ENCODE measurements at places on chromosomes 1 and 21.

GRCh38 chr1:163935738-163936374 lies 614.1 kb downstream of the NUF2 start:
- DNase-seq: no peak

GRCh38 chr1:22868331-22868730 lies 104.3 kb downstream of the LACTBL1 start:
- DNase-seq: no peak

DNA sequence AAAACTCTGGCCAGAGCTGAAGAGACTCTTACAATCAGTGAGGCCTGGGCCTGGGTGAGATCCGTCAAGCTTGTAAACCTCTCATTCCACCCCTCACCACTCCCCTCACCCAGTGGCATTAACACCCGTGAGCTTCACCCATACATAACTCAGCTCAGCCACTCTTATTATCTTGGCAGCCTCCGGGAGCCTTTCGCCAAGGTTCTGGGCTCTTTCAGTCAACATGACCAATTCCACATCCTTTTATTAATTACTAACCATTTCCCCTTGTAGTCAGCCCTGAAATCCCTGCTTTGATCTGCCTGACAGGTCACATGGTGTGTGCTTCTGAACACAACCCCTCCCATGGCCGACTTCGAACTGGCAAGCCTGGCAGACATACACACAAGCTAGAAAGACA lies 134.8 kb downstream of the SETD4 start:
- no peak for DNase-seq

DNA sequence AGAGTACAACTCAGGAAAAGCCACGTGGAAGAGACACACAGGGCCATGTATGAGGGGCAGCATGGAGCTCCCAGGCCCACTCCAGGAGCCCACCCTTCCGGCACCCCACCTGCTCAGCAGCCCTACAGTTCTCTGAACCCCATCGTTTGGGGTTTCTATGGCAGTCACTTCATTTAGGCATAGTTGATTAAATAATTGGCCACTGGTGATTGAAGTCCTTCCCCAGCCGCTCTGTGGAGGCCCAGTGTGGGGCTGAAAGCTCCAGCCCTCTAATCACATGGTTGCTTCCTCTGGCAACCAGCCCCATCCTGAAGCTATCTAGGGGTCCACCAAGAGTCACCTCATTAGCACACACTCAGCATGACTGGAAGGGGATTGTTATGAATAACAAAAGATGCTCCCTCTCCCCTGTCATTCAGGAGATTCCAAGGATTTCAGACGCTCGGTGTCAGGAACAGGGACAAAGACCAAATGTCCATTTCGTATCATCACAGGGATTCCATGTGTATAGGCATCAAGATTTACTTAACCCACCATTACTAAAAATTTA lies 12.2 kb upstream of the S100A7A start:
- no peak for DNase-seq

DNA sequence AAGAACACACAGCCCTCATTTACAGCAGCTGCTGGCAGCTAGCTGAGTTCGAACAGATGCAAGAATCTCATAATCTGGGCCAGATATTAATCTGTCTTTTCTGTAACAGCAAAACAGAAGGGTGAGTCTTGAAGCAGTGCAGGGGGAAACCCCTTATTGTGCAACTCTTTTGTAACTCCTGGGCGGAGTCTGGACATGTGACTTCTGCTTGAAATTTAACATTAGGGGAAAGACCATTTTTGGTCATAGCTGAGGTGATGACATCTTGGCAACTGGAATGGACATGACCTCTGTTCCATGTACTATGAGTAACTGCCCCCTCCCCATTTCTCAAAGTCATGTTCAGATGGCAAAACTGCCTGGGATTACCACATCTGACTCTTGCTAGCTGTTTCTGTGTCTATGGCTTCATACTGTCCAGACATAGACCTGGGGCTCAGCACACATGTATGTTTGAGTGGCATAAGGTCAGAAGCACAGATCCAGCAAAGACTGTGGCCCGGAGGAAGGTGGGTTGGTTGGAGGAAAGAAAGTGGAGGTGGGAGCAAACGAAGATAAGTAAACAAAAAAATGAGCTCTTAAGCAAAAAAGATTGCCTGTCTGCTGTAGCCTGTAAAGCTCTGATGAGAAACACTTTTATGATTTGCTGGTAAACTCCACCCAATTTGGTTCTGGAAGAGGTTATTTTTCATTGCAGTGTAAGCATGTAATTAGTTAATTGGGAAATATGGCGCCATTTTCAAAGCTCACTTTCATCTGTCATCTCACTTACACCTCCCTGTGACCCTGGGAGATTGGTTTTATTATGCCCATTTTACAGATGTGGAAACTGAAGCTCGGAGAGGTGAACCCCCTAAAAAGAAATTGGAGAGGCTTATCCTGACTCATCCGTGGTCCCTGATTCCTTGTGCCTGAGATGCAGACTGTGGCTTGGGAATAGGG lies 26.1 kb downstream of the ETS2 start:
- peak; percentile 99 for DNase-seq

- peak; percentile 94 for DNase-seq
These were observed 20.7 kb downstream of the MIS18A start for GRCh38 chr21:32257962-32258785.

GRCh38 chr1:206864939-206865671 lies at the start of gene IL20:
Gene IL20, plus strand, starts transcription at chr1:206865623. Its CDS starts 230 bp downstream, at chr1:206865853.
- DNase-seq: peak; percentile 88

- peak; percentile 54 for DNase-seq
These were observed 18.7 kb downstream of the MIER1 start for GRCh38 chr1:66943361-66943969.

GRCh38 chr1:13769212-13769611 lies 69.2 kb downstream of the PRDM2 start:
- no peak for DNase-seq

DNA sequence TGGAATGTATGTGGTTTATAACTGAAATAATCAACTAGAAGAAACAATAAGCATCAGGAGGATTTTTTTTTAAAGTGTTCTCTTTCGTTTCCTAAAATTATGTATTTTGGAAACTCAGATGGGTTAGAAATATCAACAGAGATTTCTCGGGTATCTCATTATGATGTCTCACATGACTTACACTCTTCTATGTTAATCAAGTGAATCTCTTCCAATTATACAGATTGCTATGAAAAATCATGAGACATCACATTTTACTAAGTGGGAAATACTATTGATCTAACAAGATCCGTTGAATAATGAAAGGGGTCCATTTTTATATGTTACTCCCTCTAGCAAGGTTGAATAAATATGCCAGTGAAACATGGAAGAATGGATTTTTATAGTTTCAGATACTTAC lies 54.7 kb upstream of the NRIP1 start:
- no peak for DNase-seq

- DNase-seq: no peak
These were observed 751 bp downstream of the STUM start for GRCh38 chr1:226549094-226549936.

DNA sequence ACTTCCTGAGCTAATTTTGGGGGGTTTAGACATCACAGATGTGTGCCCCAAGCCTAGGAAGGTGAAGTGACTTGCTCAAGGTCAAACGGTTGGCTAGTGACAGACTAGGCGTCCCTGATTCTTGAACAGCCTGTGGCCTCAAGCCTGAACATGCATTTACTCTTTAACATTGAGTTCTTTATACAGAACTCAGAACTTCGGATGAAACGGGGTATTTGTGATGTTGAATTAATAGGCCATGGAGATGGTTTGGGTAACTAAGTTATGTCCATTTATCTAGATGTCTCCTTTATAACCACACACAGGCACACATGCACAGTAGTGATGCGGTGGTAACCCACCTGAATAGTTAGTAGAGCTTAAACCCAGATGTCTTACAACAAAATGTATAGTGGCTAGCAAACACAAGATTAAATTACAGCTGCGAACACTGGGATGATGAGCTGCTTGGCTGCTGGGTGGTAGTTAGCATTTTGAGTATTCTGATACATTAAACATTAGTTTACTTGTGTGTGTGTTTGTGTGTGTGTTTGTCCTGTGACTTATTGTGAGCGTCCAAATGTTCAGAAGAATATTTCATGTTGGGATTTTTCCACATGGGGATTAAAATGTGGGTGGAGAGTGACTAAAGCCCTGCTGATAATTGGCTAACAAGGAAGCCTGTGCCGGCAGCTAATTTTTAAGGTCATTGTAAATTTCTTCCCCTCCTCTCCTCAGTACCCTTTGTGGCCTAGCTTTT lies 2.3 kb downstream of the ATP1A1 start:
- DNase-seq: peak; percentile 15

DNA sequence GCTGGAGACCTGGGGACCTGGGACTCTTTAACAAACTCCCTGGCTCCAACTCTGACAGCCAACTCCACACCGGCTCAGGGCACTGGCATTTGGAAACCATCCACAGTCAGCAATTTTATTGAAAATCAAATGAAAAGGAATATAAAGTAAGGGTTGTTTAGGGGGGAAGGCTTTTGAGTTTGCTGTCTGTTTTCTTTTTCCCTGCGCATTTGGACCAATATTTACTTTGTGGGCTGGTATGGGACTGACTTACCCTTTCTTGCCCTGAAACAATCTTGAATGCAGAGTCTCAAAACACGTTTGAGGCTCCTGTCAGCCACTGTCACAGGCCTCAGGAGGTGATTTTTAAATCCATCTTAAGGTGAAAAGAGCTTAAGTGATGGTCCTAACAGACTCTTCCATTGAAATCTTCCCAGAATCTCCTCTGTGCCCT lies 15.4 kb upstream of the EFHD2 start:
- no peak for DNase-seq

GRCh38 chr1:11935057-11935412 lies 518 bp downstream of the PLOD1 start:
- no peak for DNase-seq

DNA sequence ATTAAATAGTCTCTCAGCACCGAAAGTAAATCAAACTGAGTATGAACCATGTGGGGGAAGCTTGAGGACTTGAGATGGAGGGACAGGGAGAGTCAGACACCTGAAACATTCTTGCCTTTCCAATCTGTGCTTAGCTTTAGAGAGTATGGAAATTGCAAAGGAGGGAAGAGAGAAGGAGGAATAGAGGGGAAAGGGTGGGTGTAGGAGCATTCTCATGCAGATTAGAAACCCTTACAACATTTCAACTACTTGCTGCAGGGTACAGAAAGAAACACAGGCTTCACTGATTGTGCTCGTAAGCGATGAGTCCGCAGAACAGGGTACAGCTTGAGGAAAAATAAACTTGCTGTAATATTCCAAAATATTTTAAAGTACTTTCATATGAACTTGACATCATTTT lies 73.8 kb downstream of the NIBAN1 start:
- DNase-seq: no peak

GRCh38 chr1:229098361-229098760 lies 172.6 kb upstream of the RAB4A start:
- no peak for DNase-seq

DNA sequence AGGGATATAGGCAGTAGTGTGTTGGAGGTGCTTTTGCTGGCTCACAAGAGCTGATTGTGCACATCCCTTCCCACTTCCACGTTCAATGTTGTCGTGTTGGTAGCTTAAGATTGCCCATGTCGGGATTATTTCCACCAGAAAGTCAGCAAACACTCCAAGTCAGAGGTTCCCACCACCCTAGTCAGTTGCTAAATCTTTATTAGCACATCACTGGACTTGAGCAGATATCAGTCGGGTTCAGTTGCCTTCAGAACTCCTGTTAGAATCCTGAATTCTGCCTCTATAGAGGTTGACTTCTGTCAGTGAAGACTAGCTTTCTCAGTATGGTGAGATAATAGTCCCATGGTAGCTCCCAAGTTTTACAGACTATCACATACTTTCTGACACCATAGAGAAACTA lies 10.5 kb downstream of the AGL start:
- DNase-seq: no peak

DNA sequence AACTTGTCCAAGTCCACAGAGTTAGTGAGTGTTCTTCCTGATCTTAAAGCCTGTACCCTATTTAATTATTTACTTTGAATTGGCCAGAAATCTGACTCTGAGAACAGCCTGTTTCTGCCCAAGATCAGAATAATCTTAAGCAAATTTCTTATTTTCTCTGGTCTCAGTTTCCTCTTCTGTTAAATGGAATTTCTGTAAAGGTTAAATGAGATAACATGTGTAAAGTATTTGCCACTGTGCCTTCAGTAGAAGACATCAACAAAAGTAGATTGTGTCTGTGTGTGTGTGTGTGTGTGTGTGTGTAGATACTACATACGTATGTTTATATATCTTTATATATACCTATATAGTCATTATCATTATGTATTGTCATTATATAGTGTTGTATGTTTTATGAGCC lies 124.2 kb upstream of the FGGY start:
- DNase-seq: no peak

GRCh38 chr1:227884370-227885134 lies 63.2 kb downstream of the WNT9A start:
- DNase-seq: no peak

All from choroid plexus epithelial cell (primary cell).